Activated CD4-positive, CD25-positive, alpha-beta regulatory T cell treated with anti-CD3 and anti-CD28 coated beads, Interleukin-2, amount 50 U/mL, for 72 hours (primary cell): ENCODE measurements at places on chromosomes 6 and 20.

DNA sequence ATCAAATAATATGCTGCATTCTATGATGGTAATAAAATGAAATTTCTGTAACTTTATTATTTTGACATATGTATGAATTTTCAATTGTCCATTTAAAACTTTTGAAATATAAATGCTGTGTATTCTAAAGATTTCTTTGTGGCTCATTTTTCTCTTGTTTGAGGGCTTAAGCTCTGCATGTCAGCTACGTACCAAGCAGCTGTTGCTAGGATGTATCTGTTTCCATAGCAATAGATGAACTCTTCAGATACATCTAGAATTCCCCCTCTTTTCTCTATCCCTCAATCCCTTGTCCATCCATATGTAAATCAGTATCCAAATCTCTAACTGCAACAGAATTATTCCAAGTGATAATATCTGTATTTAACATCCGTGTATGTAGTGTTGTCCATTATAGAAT, 76.5 kb upstream of the OPRM1 start:
- no peak for DNase-seq

GRCh38 chr20:25230166-25230831, 17.6 kb upstream of the PYGB start:
- DNase-seq: no peak

DNA sequence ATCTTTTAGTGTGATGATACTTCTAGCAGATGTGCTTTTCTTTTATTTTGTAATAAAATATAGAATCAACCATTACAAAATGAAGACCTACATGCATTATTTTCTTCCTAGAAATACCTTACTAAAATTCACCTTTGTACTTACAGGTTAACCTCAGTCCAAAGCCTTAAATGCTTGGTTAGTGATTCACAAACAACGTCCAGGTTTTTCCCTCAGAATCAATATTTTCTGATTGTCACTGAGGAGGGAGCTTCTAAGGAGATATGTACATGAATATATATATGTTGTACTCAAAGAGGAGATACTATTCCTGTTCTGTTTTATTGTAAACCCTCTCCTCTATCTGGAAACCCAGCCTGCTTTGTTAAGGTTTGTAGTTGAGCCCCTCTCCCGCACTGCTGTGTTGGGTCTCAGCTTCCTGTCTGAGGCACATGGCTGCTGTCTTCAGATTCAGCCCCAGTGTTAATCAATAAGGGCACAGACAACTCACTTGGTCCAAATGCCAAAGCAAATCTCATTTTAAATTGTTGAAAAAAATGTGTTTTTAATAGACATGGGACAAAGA, 33.9 kb upstream of the HS3ST5 start:
- no peak for DNase-seq

DNA sequence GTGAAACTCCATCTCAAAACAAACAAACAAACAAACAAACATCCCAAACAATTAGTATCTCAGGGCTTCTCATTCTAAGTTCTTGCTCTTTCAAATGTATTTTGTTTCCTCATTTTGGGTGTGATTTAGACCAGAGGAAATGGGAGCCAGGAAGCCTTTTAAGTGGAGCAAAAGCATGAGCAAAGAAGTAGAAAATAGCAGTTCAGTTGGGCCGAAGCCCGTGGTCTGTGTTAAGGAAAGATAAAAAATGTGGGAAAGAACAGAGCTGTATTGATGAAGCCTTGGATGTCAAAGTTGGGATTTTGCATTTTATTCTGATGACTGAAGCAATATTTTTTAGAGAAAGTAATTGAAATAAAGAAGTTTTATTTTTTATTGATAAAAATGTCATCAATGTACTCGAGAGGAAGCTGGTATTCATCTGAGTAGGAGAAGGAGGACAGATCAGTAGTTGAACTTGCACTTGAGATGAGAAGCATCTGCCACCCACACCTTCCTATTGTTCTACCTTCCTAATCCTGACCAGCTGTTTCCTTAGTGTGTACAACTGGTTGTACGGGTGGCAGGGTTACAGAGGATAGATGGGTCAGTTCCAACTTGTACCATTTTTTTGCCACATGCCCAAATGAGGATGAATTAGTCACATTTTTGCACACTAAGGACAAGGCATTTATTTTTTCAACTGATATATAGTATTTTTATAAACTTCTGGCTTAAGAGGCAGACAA, 56.1 kb downstream of the KIAA0408 start:
- DNase-seq: no peak

- DNase-seq: no peak
These were observed 89.4 kb upstream of the ANKEF1 start for GRCh38 chr20:9945408-9945807.

GRCh38 chr6:143099647-143100046, 39.0 kb downstream of the AIG1 start:
- no peak for DNase-seq

DNA sequence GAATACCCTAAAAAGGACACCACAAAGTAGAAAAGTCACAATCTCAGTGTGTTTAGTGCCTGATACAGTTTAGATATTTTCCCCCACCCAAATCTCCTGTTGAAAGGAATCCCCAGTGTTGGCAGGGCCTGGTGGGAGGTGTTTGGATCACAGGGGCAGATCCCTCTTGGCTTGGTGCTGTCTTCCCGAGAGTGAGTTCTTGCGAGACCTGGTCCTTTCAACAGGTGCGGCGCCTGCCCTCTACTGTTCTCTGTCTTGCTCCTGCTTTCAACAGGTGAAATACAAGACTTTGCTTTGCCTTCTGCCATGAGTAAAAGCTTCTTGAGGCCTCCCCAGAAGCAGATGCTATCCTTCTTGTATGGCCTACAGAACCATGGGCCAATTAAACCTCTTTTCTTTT, 534.3 kb upstream of the NRSN1 start:
- DNase-seq: no peak

DNA sequence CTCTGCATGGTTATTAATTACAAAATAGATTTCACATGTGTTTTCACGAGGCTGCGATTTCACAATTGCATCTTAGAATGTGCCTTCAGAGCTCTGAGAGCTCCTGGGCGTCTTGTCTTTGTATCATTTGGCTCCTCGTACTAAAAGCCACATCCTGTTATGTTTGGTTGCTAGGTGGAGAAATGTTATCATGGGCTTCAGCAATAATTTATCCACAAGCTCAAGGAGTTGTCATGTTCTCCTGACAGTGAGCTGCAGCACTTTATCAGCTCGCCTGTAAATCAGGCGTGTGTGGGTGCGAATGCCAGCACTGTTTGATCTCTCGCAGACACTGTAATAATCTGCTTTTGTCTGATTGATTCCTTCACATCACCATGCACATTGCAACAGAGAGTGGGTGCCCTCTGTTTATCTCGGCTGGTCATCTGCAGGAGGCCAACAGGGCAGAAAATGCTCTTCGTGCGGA, 218.6 kb upstream of the ZFP64 start:
- DNase-seq: no peak

DNA sequence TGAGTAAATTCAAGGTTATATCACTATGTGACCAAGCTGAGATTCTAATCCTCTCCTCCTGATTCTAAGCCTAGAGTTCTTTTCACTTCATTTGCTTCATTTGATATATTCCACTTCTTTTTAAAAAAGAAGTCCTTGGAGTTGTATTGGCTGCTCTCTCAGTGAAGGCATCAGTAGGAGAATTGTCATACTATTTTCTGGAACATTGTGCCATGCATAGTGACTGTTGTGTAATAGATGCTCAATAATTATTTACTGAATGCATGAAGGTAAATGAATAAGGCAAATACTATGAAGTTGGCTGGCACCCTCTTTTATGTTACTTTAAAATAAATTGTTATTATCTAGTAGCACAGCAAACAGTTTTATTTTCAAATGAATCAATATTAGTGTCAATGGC, 189.4 kb downstream of the MTFR2 start:
- DNase-seq: no peak

DNA sequence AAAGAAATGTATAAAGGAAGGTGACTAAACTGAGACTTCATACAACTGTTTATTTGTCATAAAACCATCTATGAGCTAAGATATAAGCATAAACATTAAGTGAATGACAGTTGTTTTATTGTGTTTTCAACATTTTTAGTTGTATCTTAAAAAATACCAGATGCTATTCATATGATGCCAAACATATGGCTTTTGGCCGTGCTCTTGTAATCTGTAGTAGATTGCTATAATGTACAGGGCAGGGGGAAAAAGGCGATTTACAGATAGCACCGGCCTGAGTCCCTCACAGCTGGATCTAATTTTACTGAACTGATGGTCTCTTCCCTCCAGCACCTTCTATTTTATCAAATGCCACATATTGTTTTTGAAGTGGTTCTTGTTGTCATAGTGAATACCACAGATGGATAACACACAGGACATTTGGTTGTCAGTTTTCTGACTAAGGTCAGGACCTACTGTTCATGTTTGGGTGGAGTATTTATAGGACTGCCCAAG, 48.2 kb downstream of the CENPW start:
- no peak for DNase-seq

- no peak for DNase-seq
These were observed 79.6 kb downstream of the ADAT2 start for GRCh38 chr6:143370812-143371370.

GRCh38 chr20:57526087-57526884, 1.3 kb upstream of the CTCFL start:
- no peak for DNase-seq

- no peak for DNase-seq
These were observed 120.9 kb downstream of the UNC5CL start for GRCh38 chr6:40918040-40918651.

- no peak for DNase-seq
These were observed 318.6 kb upstream of the RUNX2 start for GRCh38 chr6:45009576-45009975.
